ENCODE measurements at places on chromosomes 5 and 9. TPM values are rescaled to one million over a fixed set of nuclear protein-coding genes. Genes with fewer than 3 reads are reported as not detected.

C9 gene
- polyA plus RNA-seq: not detected

C5orf46 gene
- not detected for polyA plus RNA-seq

TRIP13 gene
- polyA plus RNA-seq: 6.6 TPM

MARCHF11 gene
- polyA plus RNA-seq: not detected

CERT1 gene
- polyA plus RNA-seq: 13.5 TPM

F12 gene
- polyA plus RNA-seq: 33.5 TPM

PNPLA7 gene
- 2.3 TPM for polyA plus RNA-seq

GALNT12 gene
- 20.7 TPM for polyA plus RNA-seq

SLC1A1 gene
- 2.4 TPM for polyA plus RNA-seq
